ENCODE measurements at places on chromosomes 12 and 14. TPM values are rescaled to one million over a fixed set of nuclear protein-coding genes. Genes with fewer than 3 reads are reported as not detected.
A peak's percentile ranks its signal among the peaks of the same experiment; 100 is the strongest.

GRCh38 chr12:6899837-6900519 is 4.6 kb upstream of the LRRC23 start:
- peaks cover 13% of the 10 kb centered on the region for H3K4me1 ChIP-seq
- peaks cover 6% of the 10 kb centered on the region for H3K27me3 ChIP-seq
- no peak overlapping the region for H3K27ac ChIP-seq

- H3K27ac ChIP-seq = no peak overlapping the region
- no peaks in the 10 kb centered on the region for H3K4me1 ChIP-seq
- H3K36me3 ChIP-seq = peaks cover 27% of the 10 kb centered on the region
- DNase-seq = no peak
Measured at GRCh38 chr12:46556819-46557524, 184.4 kb upstream of the SLC38A2 start.

GRCh38 chr12:129312048-129312447 is 458.8 kb downstream of the GLT1D1 start:
- DNase-seq = no peak
- H3K27me3 ChIP-seq = no peaks in the 10 kb centered on the region
- no peak overlapping the region for H3K4me3 ChIP-seq
- H3K36me3 ChIP-seq = no peaks in the 10 kb centered on the region

DNA sequence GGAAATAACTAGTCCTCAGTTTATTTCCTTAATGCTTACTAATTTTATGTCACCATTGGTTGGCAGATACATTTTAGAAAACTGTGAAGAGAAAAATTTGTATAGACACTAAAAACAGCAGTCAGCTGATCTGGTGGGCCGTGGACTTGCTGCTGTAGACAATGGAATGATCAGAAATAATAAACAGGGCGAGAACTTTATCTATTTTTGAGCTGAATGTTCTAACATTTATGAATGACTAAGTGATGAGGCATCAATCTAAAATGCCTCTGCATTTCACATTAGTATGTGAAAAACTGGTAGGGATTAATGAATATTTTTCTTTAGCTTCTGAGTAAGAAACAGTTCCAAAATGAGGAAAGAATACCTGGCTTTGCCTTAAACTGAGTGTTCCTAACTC is 24.8 kb upstream of the PKP2 start:
- DNase-seq = no peak
- no peak overlapping the region for H3K4me3 ChIP-seq
- no peaks in the 10 kb centered on the region for H3K36me3 ChIP-seq
- no peaks in the 10 kb centered on the region for H3K4me1 ChIP-seq
- no peak overlapping the region for H3K27ac ChIP-seq
- peaks cover 2% of the 10 kb centered on the region for H3K27me3 ChIP-seq

GRCh38 chr12:43912859-43913258 is 77.0 kb downstream of the TMEM117 start:
- DNase-seq = no peak
- H3K27ac ChIP-seq = no peak overlapping the region
- no peaks in the 10 kb centered on the region for H3K36me3 ChIP-seq
- H3K4me1 ChIP-seq = no peaks in the 10 kb centered on the region
- no peaks in the 10 kb centered on the region for H3K27me3 ChIP-seq

- H3K4me3 ChIP-seq = no peak overlapping the region
- no peaks in the 10 kb centered on the region for H3K4me1 ChIP-seq
- no peaks in the 10 kb centered on the region for H3K27me3 ChIP-seq
- no peak for DNase-seq
Measured at GRCh38 chr12:51183816-51184215, 10.9 kb upstream of the TFCP2 start.

DNA sequence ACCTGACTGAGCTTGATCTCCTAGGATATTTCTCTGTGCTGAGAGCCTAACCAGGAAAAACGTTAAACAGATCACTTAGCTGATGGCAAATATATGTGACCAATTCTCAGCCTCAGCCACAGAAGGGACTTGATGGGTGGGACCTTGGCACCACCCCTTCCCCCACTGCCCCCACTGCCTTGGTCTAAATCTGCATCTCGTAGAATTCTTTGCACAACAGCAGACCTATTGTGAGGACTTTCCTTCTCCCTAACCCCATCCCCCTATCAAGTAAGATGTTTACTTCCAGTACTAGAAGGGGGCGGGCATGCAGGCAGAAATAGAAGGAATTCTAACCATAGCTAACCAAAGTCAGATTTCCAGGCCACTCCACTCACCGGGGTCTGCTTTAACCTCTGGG is 313.2 kb downstream of the PCNX1 start:
- H3K27me3 ChIP-seq = peaks cover 8% of the 10 kb centered on the region
- no peak overlapping the region for H3K27ac ChIP-seq

DNA sequence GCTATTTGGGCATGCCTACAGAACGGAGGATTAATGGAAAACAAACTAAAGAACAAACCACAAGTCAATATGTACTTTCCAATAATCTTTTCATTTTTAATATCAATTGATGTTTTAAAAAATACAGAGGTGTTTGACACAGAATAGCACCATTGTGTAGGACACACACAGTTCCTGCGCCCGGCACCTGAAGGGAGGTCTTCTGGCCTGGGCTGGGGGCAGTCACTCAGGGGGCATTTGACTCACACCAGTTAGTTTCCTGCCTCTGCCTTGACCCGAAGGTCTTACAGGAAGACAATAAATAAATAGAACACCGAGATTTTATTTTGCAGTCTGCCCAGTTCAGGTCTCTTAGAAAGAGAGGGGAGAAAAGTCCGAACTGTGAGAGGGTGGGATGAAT is 9.5 kb downstream of the TMEM106C start:
- H3K4me3 ChIP-seq = no peak overlapping the region
- H3K27ac ChIP-seq = no peak overlapping the region
- H3K36me3 ChIP-seq = peaks cover 4% of the 10 kb centered on the region
- no peak for DNase-seq
- peaks cover 4% of the 10 kb centered on the region for H3K4me1 ChIP-seq

DNA sequence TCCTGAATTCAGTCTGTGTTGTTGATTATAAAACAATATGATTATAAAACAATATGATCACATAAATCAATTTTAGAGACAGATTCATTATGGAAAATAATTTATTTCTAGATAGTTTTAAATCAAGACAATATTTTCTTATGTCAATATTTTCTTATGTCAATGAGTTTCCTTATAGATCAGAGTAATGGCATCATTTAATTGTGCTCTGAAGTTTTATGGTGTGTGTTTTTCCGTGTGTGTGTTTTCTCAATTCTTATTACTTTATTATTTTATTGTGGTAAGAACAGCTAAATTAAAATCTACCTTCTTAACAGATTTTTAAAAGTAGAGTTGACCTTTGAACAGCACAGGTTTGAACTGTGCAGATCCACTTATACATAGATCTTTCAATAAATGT is 105.3 kb upstream of the SLCO1B1 start:
- no peak overlapping the region for H3K4me3 ChIP-seq
- H3K27ac ChIP-seq = no peak overlapping the region
- H3K27me3 ChIP-seq = no peaks in the 10 kb centered on the region
- no peaks in the 10 kb centered on the region for H3K36me3 ChIP-seq

GRCh38 chr14:23009939-23010726 is at the start of gene C14orf93:
TSS of gene C14orf93 (minus strand) at chr14:23010143. CDS start at chr14:22999023, 11,120 bp downstream.
- peak within 1 kb of the TSS; percentile 95 for H3K4me3 ChIP-seq
- H3K27ac ChIP-seq = peak within 1 kb of the TSS; percentile 90
- no peaks in the 10 kb centered on the region for H3K36me3 ChIP-seq
- peaks cover 31% of the 10 kb centered on the region for H3K4me1 ChIP-seq
- H3K27me3 ChIP-seq = no peaks in the 10 kb centered on the region

Gene PELI2
- 3.2 TPM for total RNA-seq

Gene KIF21A
- total RNA-seq = 21.4 TPM

Gene ANKRD9
- total RNA-seq = 8.8 TPM

Gene CCDC175
- not detected for total RNA-seq

Gene MAP1LC3B2
- 0.89 TPM for total RNA-seq

Gene NEDD1
- total RNA-seq = 42.0 TPM

Gene SIX4
- not detected for total RNA-seq
